ENCODE measurements at places on chromosomes 3 and 15.

GRCh38 chr3:86990734-86991481 lies at the start of gene VGLL3:
TSS of gene VGLL3 (minus strand) at chr3:86991149. CDS start at chr3:86990743, 406 bp downstream.
- no peak for DNase-seq

DNA sequence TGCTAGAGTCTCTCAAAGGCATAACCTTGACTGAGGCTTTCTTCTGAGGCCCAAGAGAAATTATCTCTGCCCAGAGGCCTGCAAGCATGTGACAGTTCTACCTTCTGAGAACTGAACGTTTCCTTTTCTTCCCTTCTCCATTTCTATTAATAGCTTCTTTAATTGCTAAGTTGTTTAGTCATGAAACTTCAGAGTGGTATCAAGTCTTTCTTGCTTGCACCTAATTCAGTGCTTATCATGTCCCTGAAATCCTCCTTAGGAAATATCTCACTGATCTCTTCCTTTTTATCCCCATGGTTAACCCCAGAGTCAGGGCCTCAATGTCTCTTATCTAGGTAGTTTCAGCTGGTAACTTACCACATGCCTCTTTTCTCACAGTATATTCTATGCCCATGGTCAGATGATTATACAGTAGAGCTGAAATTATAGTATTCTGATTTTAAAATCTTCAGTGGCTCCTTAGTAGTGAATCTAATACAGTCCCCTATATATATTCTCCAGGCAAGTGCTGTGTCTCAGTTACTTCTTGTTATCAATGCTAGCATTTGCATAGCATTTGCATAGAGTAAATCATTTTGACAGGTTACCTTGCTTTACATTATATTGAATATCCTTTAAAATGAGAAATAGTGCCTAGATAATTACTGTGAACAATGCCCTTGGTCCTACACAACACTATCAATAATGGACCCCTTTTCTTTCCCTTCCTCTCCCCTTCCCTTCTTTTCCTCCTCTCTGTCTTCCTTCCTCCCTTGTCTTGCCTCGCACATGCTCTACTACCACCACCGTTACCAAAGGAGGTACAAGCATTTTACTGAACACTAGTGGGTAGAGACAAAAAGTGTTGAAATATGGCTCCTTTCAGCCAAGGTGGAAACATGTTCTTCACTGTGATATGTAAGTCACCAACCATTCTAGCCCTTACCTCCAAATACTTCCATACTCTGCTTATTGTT lies 33.0 kb downstream of the KBTBD8 start:
- no peak for DNase-seq

- no peak for DNase-seq
Measured at GRCh38 chr3:105473521-105474223, 107.0 kb downstream of the ALCAM start.

GRCh38 chr3:114928989-114929640 lies 218.0 kb downstream of the ZBTB20 start:
- DNase-seq, result no peak

- DNase-seq, result no peak
Measured at GRCh38 chr3:20404741-20405100, 218.7 kb upstream of the SGO1 start.

GRCh38 chr3:184982076-184982475 lies 170.1 kb downstream of the VPS8 start:
- DNase-seq, result no peak
